CD4-positive, alpha-beta T cell treated with Interleukin-1 beta for 1 hour (primary cell): ENCODE measurements at places on chromosomes 5 and 9.

DNA sequence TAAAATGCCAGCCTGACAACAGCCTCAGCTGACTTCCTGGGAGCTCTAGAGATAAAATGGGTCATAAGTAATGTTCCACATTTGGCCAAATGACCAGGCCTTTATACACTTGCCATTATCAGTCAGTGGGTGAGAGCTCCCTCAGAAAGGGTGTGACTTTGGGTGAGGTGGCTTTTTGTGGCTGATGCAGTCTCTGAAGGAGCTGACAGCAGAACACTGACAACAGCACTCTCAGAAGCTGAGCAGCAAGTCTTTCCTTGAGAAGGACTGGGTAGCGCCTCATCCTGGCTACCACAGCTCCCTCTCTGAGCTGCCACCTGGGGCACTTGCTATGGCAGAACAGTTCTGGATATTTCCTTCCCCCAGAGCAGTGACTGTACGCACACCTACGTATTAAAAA, 22.0 kb upstream of the GNAQ start:
- no peak for DNase-seq

DNA sequence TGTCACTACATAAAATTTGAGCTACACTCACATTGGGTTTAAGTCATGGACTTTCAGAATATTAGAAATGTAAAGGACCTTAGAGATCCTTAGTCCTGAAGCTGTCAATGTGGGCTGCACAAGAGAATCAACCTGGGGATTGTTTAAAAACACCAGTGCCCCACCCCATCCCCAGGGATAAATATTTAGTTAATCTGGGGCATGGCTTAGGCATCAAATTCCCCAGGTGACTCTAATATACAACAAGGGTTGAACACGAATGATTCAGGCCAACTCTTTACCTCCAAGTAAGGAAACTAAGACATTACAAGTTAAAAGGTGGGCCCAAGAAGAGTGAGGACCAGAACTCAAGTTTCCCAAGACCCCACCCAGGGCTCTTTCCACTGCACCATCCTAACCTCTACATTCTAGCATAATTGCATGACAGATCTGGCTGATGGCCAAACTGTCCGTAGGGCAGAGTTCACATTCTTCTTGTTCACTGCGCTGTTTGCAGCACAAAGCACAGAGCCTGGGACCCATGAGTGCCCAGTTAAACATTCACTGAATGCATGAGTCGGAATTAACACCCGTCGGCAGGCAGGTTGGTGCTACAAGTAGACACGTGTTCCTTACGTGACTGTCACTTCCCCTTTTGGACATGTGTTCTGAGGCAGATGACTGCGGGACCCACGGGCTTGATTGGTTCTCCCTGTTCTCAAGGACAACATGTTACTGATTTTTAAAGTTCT, 25.2 kb downstream of the CYFIP2 start:
- no peak for DNase-seq

GRCh38 chr9:134360897-134361296, 34.6 kb downstream of the RXRA start:
- no peak for DNase-seq

GRCh38 chr9:132168347-132168746, 6.5 kb downstream of the NTNG2 start:
- no peak for DNase-seq

DNA sequence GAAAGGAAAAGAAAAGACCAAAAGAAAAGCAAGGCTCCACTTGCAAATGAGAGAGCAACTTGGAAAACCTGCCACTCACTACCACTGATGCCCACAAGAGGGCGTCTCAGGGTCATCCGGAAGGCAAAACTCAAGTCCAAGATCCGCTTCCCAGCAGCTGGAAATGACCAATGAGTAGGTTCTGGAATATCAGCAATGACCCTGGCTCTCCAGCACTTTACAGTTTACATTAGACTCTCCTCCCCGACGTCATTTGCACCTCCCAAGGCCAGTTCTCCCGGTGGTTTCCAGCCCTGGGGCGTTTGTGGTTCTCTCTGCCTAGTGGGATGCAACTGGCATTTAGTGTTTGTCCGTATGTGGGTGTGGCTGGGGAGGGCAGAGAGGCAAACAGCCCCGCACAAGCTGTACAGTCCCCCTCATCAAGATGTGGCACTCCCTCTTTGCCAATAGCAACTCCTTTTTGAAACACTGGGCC, 193.8 kb upstream of the ZNF618 start:
- no peak for DNase-seq

DNA sequence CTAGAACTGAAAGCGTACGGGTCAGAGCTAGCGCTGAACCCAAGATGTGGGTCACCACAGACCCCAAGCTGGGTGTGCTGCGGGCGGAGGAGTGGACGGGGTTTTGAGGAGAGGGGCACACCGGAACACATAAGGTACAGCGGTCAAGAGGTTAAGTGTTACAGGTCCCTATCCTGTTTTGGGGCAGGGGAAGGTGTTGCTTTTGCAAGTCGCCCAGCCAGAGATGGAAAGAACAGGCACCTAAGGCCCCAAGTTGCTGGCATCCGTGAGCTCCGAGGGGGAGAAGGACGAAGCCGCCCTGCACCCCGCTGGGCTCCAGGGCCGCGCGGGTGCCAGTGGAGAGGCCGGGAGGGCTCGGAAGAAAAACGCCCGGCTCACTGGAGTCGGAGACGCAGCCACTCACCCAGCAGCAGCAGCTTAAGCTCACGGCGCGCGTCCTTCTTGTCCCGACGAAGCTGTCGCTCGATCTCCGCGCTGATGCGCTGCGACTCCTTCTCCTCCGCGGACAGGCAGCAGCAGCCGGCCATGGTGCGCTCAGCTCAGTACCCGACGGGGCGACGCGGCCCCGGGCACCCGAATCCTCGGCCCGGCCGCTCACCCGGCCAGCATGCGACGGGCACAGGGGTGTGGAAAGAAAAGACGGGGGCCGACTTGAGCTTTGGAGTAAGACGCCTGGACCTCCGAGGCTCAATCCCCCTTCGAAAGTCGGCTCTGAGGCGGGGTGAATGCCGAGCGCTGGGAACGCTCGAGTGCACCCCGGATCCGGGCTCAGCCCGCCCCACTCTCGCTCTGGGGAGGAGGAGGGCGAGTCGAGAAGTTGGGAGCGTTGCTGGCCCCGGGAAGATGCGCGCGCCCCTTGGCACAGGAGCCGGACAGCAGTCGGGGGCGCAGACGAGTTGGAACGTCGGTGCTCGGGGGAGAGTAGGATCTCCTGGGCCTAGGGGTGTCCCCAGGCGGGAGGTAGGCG, 572 bp downstream of the GNA14 start:
- no peak for DNase-seq

GRCh38 chr9:136852664-136853595, 784 bp downstream of the MAMDC4 start:
- DNase-seq, result no peak

DNA sequence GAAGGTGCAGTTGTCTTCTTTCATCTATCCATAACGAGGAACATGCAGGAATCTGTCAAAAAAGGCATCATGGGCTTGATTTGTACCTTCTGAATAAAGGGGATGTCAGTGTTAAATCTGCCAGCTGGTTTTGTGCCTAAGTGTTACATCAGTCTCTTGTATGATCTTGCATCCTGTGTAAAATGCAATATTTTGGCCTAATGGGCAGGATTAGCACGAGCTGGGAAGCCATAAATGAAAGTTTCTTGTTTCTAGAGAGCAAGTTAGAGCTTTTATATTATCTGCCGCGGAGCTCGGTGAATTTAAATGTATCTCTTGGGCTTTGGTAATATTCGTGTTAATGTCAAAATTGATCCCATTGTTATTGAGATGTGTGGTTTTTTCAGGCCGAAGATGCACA, 526.1 kb upstream of the WWC1 start:
- no peak for DNase-seq

GRCh38 chr9:88433583-88434255, 45.5 kb downstream of the SPIN1 start:
- DNase-seq, result no peak

- no peak for DNase-seq
These were observed 141.6 kb upstream of the IL12B start for GRCh38 chr5:159471904-159472303.

- DNase-seq, result no peak
These were observed 3.4 kb upstream of the CAMSAP1 start for GRCh38 chr9:135910757-135911156.

- no peak for DNase-seq
These were observed 1.5 kb upstream of the TMED7 start for GRCh38 chr5:115627295-115627865.

GRCh38 chr5:177124486-177124991, 9.0 kb upstream of the NSD1 start:
- no peak for DNase-seq

DNA sequence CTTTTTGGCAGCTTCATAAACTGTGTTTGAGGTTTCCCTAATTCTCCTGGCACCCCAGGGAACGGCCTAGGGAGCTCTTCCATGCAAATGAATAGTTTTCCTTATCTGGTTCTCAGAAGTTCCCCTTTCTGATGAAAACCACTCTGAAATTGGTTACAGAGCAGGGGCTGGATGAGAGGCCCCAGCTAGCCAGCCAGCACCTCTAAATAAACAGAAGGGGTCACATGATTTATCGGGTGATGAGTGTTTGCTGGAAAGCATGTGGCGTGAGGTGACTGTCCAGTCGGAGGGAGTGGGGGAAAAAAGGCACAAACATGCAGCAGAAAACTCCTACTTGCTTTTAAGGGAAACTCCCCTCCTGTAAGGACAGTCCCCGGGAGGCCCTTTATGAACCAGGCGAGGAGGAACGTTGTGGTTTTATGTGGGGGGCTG, 261.2 kb upstream of the ANKRD55 start:
- DNase-seq, result no peak

DNA sequence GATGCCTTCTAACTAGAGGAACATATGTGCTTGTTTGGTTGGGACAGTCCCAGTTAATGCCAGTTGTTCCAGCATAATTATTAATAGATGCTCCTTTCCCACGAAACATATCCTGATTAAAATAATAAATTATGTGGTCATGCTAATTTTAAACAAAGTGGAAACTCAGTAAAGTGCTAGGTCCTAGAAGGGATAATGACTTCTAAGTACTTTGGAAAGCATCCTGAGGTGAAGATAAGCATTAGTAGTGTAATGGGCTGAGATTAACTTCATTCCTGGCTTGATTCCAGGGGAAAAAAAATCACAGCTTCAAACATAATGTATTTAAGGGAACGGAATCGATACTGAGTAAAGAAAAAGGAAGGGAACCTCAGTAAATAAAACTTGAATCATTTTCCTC, 213.7 kb upstream of the SNX2 start:
- no peak for DNase-seq

DNA sequence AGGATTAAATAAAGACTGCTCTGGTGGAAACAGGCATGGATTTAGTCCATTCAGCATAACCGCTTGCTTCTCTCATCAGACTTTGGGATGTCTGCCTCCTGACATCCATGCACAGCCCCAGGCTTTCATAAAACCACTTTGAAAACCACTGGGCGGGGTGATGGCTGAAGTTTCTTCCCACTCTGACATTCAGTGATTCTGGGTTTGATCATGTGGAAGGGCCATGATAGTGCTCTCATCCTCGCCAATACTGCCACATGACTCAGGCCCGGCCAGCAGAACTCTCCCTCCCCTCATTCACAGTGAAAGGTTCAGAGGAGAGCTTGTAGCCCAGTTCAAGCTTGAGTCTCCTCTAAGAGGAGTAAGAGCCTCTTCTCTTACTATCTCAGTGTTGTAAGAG, 29.6 kb upstream of the GLRA1 start:
- no peak for DNase-seq

- DNase-seq, result no peak
These were observed 52.8 kb upstream of the TUT7 start for GRCh38 chr9:86407022-86407421.

- DNase-seq, result no peak
These were observed 38.2 kb downstream of the FOCAD start for GRCh38 chr9:20722221-20722620.

DNA sequence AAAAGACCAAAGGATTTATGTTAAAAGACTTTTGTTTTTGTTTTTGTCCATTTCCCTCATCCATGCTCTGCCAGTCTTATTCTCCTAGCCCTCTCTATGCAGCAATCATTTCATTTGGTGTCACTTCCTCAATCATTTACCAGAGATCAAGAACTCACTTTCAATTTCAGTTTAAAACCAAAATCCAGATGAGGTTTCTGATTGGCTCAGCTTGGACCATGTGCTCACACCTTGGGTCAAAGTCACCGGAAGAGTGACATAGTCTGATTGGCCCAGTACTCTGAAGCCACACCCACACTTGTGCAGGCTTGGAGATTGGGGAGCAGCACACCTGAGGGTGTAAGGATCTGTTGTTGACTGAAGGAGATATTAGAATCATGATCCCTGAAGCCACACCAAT, 79.6 kb downstream of the TLR4 start:
- peak; percentile 70 for DNase-seq

- DNase-seq, result no peak
These were observed 318.3 kb upstream of the PTGER4 start for GRCh38 chr5:40361378-40361777.

DNA sequence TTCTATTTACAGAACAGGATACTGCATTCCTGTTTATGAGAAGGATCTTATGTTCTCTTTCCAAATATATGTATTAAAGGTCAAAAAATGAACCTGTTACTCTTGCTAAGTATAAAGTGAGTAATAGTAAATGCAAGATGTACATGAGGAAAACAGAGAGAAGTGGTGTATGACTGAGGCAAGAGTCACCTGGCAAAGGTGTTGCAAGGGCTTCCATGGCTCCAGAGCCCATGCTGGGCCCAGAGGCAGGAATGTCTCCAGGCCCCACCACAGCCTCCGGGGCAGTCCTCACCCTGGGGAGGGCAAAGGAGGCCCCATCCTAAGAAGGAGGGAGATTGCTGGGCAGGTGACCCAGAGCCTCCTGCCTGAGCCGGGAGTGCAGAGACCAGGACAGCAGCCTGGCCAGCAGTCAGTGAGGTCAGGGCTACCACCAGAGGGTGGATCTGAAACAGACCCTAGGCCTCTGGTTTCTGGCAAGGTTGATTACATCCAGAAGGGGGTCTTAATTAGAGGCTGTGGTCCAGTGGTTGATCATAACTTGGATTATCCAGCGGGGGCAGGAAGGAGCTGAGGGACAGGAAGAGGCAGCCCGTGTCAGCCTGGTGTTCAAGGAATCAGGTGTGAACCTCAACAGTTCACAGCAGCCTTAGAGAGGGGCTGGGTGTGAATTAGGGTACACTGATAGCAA, 57.3 kb upstream of the CPLX2 start:
- DNase-seq, result no peak

- DNase-seq, result peak; percentile 62
These were observed 610 bp downstream of the PSIP1 start for GRCh38 chr9:15509931-15510788.

- no peak for DNase-seq
These were observed 24.1 kb downstream of the SAR1B start for GRCh38 chr5:134608555-134608954.

DNA sequence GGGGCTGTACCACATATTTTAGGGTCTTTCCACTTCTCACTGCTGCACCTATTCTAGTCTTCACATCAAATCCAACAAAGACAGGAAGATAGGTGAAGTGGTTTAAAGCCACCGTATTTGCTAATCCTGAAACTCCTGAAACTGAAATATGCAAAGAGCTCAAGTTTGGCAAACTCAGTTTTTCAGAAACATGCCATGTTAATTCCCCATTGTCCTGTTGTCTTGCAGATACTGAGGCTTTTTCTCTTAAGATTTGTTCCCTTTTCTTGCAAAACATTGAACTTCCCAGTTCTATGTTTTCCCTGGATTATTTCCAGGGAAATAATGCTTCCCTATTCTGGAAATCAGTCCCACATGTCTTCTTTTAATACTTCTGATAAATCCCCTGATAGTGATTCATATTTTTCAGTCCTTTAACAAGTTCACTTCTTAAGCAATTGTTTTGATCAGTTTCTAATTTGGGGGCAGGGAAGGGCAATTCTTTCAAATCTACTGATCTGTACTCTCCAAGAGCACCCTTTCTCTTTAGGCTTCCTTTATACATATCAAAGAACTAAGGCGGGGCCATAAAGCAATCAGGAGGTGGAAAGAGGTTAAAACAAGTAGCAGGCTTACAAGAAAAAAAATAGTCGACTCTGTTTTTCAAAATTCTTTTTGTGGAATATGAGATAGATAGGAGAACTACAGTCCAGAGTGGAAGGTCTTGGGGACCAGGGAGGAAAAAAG, 648.5 kb downstream of the BNC2 start:
- DNase-seq, result no peak
